ENCODE measurements at places on chromosomes 4 and X. TPM values are rescaled to one million over a fixed set of nuclear protein-coding genes. Genes with fewer than 3 reads are reported as not detected.

Gene TCEAL6
- polyA plus RNA-seq: 0.25 TPM

- peak; percentile 60 for DNase-seq
Observed at GRCh38 chrX:69153060-69153730, 12.1 kb downstream of the PJA1 start.

- DNase-seq: no peak
Observed at GRCh38 chr4:94561249-94562024, 109.7 kb downstream of the PDLIM5 start.

DNA sequence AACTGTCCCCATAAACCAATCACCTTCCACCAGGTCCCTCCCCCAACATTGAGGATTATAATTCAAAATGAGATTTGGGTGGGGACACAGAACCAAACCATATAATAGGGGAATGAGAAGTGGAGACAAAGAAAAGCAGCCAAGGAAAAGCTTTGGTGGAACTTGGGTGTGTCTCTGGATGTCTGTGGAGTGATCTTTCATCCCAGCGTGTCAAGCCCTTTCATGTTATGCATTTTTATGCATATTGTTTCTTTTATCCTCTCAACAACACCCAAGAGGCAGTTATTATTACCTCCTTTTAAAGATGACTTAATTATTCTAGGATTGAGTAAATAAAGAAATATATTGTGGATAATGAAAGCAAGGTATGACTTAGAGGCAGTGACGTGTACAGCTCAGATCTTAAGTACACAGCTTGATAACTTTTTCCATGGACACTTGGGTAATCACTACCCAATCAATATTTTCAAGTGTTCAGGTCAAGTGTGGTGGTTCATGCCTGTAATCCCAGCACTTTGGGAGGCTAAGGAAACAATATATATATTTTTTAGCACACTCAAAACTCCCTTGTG, 42.6 kb upstream of the HOPX start:
- DNase-seq: no peak

Gene RAB40A
- polyA plus RNA-seq: 5.5 TPM

GRCh38 chr4:35124106-35124505, 1120.2 kb downstream of the ARAP2 start:
- DNase-seq: no peak

DNA sequence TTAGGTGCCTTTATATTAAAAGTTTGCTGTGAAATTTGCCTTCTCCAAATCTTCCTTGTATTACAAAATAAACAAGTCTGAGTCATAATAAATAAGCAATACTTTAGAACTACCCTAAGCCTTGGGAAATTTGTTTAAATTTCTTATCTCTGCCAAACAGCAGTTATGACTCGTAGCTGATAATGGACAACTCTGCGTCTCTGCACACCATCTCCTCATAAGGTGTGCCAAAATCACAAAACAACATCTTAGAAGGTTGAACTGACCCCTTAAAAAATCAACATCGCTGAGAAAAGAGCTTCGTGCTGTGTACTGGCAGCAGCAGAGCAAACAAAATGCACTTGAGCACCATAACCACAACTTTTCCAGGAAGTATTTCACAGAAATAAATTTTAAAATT, 22.0 kb downstream of the OR13H1 start:
- DNase-seq: no peak

DNA sequence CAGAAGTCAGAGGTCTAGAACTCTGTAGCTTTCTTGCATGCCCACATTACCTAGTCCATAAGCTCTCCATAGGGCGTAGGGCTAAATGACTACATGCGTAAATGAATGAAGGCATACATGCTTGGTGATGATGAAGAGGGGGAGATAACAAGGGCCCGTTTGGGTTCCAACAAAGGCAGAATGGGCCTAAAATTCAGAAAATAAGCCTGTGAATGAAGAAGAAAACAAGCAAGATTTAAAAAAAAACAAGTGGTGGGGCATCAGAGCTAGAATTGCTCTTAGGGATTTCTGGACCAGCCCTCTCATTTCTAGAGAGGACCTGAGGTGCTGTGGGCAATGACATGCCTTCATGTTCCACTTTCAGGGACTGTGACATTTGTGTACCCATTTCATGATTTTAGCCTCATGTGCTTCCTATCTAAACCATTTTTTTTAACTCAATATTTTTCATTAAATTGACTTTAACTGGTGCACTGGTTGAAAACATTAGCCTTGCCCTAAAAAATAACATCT, 12.1 kb downstream of the GPRIN3 start:
- DNase-seq: no peak

GRCh38 chr4:93174598-93174997, 654.0 kb upstream of the ATOH1 start:
- DNase-seq: no peak
